Stomach (tissue), 19 donors: ENCODE measurements at places on chromosomes 16 and 17. TPM values are rescaled to one million over a fixed set of nuclear protein-coding genes. Genes with fewer than 3 reads are reported as not detected.

GRCh38 chr16:11526655-11527350, 59.9 kb downstream of the LITAF start:
- DNase-seq = no peak

DNA sequence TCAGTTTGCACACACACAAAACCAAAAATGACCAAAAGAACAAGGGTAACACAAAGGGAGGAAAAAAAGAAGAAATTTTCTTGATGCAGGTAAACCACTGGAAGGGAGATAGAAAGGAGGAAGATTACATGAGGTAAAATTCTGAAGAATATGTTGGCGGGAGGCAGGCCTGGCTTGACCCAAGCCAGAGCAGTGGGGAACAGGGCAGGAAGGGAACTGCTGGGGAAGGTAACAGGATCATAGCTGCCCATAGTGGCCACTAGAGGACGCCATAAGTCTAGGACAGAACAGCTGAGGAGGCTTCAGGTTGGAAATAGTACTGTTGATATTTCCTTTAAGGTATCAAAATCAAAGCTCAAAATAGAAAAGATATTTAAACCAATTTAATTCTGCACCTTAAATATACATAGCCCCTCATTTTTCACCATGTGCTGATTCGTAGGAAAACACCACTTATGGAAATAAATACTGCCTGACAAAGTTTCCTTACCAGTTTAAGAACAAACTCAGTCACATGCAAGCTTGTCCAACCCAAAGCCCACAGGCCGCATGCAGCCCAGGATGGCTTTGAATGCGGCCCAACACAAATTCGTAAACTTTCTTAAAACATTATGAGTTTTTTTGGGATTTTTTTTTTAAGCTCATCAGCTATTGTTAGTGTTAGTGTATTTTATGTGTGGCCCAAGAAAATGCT, 15.5 kb downstream of the VPS35 start:
- peak; percentile 59 for DNase-seq

- no peak for DNase-seq
Observed at GRCh38 chr16:554640-555365, 5.4 kb upstream of the PRR35 start.

DNA sequence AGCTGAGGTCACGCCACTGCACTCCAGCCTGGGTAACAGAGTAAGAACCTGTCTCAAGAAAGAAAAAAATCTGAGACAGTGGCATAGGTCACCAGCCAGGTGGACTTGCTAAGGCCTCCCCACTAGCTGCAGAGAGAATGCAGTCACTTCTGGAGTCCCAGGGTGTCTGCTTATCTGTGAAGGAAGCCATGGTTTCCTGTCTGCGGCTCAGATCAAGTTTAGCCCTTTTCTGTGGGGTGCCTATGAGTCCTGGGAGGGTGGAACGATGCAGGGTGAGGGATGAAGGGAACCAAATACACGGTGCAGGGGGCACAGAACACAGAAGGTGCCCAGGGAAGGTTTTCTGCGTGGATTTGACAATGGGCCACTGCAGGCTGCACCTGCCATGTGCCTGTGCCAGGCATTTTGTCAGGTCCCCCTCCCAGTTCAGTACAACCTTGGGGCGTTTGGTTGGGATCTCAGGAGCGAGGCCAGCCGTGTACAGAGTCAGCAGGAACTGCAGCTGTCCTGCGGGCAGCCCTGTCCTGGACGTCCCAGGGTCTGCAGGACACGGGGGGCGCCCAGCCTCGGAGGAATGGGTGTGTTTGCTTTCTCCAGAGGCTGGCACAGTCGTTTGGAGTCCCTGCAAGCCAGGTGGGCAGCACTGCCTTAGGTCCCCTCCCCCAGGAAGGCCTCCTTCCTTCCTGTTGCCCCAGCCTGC, 41.8 kb downstream of the RAB11FIP4 start:
- DNase-seq = no peak

DNA sequence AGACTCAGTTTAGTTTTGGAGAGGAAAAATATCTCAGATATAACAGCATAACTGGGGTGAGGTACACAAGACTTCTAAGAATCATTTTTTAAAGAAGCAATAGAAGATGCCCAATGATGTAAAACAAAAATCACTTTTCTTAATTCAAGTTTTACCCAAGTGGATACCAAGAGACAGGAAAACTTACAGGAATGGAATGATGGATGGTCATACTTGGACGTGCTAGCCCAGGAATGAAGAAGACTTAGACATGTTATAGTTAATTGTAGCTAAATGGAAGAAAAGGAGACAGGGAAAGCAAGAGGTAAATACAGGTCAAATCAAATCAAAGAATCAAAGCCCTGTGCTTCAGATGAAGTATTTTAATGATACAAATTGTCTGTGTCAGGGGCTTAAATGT, 312.7 kb upstream of the KCNJ16 start:
- no peak for DNase-seq

- no peak for DNase-seq
Observed at GRCh38 chr16:57530104-57530521, 6.3 kb downstream of the CCDC102A start.

DNA sequence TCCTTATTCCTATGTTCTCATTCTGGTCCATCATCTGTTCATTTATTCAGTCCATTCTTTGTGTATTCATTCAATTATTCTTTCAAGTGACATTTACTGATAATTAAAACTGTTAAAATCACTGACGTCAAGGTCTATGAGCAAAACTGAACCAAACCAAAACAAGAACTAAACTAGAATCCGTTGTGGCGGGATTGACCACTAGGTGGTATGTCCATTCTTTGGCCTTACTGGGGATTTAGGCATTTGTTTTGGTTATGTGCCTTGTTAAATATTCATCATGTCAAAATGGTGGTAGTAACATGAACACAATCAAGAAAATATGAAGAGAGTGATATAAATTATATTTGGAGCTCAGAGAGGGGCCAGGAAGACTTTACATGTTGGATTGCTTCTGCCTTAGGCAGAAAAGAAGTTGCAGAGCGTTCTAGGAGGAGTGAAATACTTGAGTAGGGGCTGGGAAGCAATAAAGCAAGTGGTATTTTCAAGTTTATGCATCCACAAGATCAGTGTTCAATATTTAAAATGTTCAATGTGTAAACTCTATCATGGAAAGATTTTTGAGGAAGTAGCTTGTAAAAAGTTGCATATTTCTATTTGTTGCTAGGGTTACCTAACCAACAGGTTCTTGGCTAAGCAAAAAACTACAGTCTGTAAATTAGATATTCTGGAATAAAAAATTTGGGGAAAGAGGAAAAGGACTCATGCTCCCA, 129.0 kb downstream of the CDH13 start:
- no peak for DNase-seq

GRCh38 chr16:3646348-3646920, 8.1 kb upstream of the DNASE1 start:
- peak; percentile 84 for DNase-seq

GRCh38 chr16:30032083-30032819, 1.2 kb upstream of the TLCD3B start:
- DNase-seq = peak; percentile 82

DNA sequence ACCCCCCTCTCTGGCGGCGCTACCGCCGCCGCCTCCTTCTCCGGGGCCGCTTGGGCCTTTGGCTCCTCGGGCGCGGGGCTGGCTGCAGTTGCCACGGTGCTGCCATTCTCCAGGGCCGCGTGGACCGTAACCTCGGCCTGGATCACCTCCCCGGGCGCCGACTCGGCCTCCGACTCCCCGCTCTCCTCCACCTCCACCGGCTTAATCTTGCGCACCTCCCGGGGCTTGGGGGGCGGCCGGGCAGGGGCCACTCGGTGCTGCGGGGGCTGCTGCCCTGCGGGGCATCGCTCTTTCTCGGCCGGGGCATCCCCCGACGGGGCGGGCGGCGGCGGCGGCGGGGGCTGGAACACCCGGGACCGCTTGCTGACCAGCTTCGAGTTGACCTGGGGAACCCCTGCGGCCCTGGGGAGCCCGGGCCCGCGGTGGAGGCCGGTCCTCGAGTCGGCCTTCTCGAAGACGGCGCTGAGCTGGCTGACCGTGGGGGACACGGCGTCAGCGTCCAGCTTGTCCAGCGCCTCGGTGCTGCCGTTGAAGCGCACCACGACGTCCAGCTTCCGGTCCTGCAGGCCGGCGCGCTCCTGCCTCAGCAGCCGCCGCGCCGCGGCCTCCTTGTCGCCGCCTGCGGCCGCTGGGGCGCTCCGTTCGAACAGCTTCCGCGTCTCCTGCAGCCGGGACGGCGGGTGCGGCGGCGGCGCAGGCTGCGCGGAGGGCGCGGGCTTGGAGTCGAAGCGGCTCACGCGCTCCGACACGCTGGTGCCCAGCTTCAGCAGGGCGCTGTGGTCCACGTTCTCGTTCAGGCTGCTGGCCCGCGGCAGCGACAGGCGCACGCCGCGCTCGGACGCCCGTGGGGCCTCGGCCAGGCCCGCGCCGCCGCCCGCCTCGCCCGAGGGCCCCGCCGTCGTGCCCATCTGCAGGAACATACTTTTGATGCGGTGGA, 792 bp downstream of the PPP1R9B start:
- DNase-seq = peak; percentile 77

GRCh38 chr16:55039511-55039910, 108.8 kb downstream of the IRX5 start:
- no peak for DNase-seq

GRCh38 chr17:4710693-4711634, 532 bp downstream of the ARRB2 start:
- DNase-seq = no peak

DNA sequence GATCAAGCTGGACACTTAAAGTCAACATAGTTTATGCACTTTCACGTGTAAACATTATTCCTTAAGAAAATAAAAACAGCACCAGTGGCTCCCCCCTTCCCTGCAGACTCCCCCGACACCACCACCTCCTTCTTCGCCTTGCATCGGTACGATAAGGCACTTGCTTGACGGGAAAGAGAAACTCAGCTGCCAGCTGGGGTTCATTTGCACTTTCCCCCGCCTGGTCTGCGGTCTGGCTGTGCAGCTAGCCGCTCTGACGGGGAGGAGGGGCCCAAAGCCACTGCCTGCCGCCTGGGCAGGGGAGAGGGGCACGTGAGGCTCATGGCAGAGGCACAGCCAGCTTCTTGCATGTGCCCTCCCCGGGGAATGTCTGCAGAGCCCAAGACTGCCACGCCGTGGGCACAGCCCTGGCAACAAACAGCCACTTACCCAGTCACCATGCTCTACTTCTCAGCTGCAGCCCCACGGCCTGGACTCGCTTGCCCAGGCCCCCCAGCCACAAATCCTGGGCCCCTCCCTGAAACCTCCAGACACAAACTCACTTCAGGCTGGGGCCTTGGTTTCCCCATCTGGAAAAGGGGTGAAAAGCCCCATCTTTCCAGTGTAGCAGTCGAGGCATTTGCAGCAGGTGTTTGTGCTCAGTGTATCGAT, 16.5 kb upstream of the PRM1 start:
- peak; percentile 92 for DNase-seq

The EPN2 gene
- 26.8 TPM for total RNA-seq

The ATAD5 gene
- 9.7 TPM for total RNA-seq

The CD7 gene
- not detected for total RNA-seq

The CHMP6 gene
- 5.4 TPM for total RNA-seq

The SLFN12L gene
- 1.8 TPM for total RNA-seq

The TBC1D3G gene
- total RNA-seq = not detected
